Uterus (tissue), 4 donors: ENCODE measurements at places on chromosomes 4 and X. TPM values are rescaled to one million over a fixed set of nuclear protein-coding genes. Genes with fewer than 3 reads are reported as not detected.
A peak's percentile ranks its signal among the peaks of the same experiment; 100 is the strongest.

Gene YY2
- 0.26 TPM for total RNA-seq

DNA sequence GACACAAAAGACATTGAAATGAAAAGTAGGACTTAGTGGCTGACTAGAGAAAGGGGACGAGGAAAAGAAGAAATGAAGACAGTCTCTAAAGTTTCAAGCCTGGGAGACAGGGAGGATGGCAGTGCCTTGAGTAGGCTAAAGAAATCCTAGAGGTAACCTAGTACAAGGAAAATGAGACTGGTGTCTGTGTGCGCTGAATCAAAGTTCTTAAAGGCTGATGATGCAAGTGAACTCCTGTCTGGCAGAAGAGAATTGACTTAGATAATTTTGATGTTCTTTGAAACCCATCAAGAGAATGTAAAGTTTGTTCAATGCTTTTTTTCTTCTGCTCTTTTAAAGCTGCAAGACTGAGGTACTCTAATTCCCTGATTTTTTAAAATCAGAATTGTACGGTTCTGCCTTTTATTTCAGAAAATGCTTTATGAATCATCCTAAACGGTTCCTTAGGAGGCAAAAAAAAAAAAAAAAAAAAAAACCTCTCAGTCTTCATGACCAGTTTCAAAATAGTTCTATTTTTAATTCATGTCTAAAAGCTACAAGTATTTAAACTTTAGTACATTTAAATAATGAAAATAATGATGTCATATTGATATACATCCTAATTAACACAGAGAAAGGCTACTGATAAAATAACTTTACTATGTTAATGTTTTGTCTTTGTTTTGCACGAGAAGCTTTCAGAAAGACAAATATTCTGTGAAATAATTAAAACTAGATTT, 189.8 kb downstream of the PPP3CA start:
- H3K4me1 ChIP-seq, result no peaks in the 10 kb centered on the region
- DNase-seq, result no peak
- no peaks in the 10 kb centered on the region for H3K27me3 ChIP-seq
- H3K27ac ChIP-seq, result no peak overlapping the region

DNA sequence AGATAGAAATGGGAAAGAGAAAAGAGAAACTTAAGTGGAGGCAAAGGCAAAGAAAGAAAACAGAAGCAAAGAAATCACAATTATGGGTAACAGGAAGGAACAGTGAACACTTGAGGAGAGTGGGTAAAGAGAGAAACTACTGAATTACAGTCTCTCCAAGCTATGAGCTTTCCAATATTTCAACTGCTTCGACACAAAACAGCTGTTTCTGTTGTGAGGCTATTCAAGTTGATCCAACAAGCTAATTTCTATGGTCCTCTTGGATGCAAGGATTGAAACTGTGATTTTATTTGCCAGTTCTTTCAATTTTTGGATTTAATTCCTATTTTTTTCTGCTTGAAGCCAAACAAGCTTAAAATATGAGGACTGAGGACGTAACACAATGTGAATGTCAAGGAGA, 80.5 kb upstream of the ADGRA3 start:
- no peaks in the 10 kb centered on the region for H3K27me3 ChIP-seq
- no peak for DNase-seq
- H3K4me1 ChIP-seq, result no peaks in the 10 kb centered on the region
- H3K27ac ChIP-seq, result no peak overlapping the region

GRCh38 chr4:147117431-147117830, 171.8 kb upstream of the TTC29 start:
- DNase-seq, result peak; percentile 72
- no peaks in the 10 kb centered on the region for H3K36me3 ChIP-seq

- no peaks in the 10 kb centered on the region for H3K36me3 ChIP-seq
- H3K4me3 ChIP-seq, result no peak overlapping the region
- H3K4me1 ChIP-seq, result no peaks in the 10 kb centered on the region
- no peak overlapping the region for H3K27ac ChIP-seq
- no peak for DNase-seq
- H3K27me3 ChIP-seq, result no peaks in the 10 kb centered on the region
These were observed 118.5 kb upstream of the ANK2 start for GRCh38 chr4:112931001-112931400.

- DNase-seq, result no peak
- no peaks in the 10 kb centered on the region for H3K4me1 ChIP-seq
- no peak overlapping the region for H3K4me3 ChIP-seq
- no peaks in the 10 kb centered on the region for H3K36me3 ChIP-seq
- no peaks in the 10 kb centered on the region for H3K27me3 ChIP-seq
These were observed 55.7 kb downstream of the PPP2R2C start for GRCh38 chr4:6416518-6417286.

Gene CABS1
- not detected for total RNA-seq

Gene TIGD4
- total RNA-seq, result 3.9 TPM

GRCh38 chr4:181741513-181741912, 501.7 kb upstream of the TENM3 start:
- H3K4me3 ChIP-seq, result no peak overlapping the region
- H3K36me3 ChIP-seq, result no peaks in the 10 kb centered on the region
- no peaks in the 10 kb centered on the region for H3K4me1 ChIP-seq
- DNase-seq, result no peak
- no peaks in the 10 kb centered on the region for H3K27me3 ChIP-seq

GRCh38 chrX:13754765-13755164, 20.2 kb downstream of the OFD1 start:
- no peak overlapping the region for H3K4me3 ChIP-seq
- H3K27me3 ChIP-seq, result no peaks in the 10 kb centered on the region
- no peak for DNase-seq
- H3K4me1 ChIP-seq, result no peaks in the 10 kb centered on the region

- no peaks in the 10 kb centered on the region for H3K36me3 ChIP-seq
- no peak overlapping the region for H3K4me3 ChIP-seq
These were observed 347.2 kb upstream of the DDX53 start for GRCh38 chrX:22652596-22652995.

- no peaks in the 10 kb centered on the region for H3K4me1 ChIP-seq
- DNase-seq, result no peak
- H3K36me3 ChIP-seq, result no peaks in the 10 kb centered on the region
- H3K27ac ChIP-seq, result no peak overlapping the region
- H3K27me3 ChIP-seq, result no peaks in the 10 kb centered on the region
These were observed 598.7 kb upstream of the TECRL start for GRCh38 chr4:65007841-65008439.

DNA sequence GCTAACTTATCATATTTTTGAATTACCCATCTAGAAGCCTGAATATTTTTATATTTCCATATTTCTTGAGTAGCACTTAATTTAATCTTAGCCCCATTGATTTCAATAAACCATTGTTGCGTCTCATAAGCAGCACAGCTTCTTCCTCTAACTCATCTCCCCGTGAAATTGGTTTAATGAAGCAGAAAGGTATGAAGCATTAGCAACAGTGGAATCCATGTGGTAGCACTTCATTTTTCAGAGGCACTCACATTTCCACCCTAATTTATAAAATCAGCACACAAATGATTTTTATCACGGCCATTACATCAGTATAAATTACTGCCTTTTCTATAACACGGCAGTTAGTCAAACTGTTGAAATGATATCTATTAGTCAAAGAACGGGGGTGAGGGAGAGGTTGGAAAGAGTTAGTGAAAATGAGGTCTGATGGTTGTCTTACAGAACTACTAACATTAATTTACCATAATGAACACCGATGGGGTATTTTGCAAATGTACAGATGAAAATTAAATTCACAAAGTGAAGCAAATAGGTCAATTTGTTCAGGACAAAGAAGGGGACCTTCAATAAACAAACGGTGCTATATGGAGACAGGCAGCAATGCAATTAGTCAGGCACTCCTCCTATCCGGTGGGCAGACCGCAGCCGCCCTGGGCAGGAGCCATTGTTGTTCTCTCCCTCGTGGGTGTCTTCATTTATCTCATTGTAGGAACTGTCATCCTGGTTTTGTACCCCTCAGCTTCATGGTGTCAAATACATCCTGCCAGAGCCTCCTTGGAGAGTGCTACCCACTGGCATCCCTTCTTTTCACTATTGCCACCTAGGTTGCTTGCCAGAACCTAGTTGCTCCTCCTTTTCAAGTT, 205.7 kb downstream of the SOX3 start:
- no peak overlapping the region for H3K27ac ChIP-seq
- H3K4me3 ChIP-seq, result no peak overlapping the region
- H3K4me1 ChIP-seq, result no peaks in the 10 kb centered on the region
- no peaks in the 10 kb centered on the region for H3K27me3 ChIP-seq
- no peaks in the 10 kb centered on the region for H3K36me3 ChIP-seq

Gene PDGFRA
- total RNA-seq, result 233 TPM

DNA sequence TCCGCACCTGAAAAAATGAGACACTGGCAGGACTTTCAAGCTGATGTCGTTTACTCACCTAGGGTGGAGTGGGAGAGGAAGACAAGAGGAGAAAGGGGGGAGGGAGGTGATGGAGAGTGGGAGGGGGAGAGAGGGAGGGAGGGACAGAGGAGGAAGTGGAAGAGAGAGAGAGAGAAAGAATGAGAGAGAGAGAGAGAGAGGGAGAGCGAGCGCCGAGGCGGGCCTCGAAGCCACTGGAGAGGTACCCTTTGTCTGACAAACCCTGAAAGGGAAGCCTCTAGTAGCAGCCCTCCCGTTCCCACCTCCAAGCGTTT, 296 bp upstream of the ADGRL3 start:
- H3K27ac ChIP-seq, result peak overlapping the region; percentile 47
- peaks cover 15% of the 10 kb centered on the region for H3K27me3 ChIP-seq
- H3K36me3 ChIP-seq, result no peaks in the 10 kb centered on the region
- no peak overlapping the region for H3K4me3 ChIP-seq
- no peak for DNase-seq

- H3K36me3 ChIP-seq, result no peaks in the 10 kb centered on the region
- no peak for DNase-seq
- H3K27ac ChIP-seq, result no peak overlapping the region
- H3K27me3 ChIP-seq, result no peaks in the 10 kb centered on the region
- H3K4me3 ChIP-seq, result no peak overlapping the region
These were observed 152.1 kb downstream of the FMR1NB start for GRCh38 chrX:148133105-148133725.

DNA sequence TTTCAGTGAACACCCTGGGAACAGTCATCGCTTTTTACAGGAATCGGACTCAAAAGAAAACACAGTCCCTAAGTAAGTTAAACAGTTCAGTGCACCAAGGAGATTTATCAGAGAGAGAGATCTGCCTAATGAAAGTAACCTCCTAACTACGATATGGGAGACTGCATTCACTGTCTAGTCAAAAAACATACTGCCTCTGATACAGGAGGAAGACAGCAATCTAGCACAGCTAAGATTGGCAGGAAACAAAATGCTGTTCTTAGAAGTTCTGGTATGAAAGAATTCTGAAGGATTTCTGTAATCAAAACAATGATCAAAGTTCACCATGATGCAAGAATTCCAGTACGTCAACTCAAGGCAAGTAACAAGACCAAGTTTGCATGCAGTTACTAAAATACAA, 92.8 kb downstream of the MAML3 start:
- no peak overlapping the region for H3K4me3 ChIP-seq
- H3K36me3 ChIP-seq, result no peaks in the 10 kb centered on the region
- no peak overlapping the region for H3K27ac ChIP-seq
- no peak for DNase-seq
- no peaks in the 10 kb centered on the region for H3K4me1 ChIP-seq

GRCh38 chr4:89573656-89574055, 263.3 kb downstream of the SNCA start:
- no peaks in the 10 kb centered on the region for H3K4me1 ChIP-seq
- no peaks in the 10 kb centered on the region for H3K36me3 ChIP-seq
- no peak for DNase-seq
- H3K4me3 ChIP-seq, result no peak overlapping the region

DNA sequence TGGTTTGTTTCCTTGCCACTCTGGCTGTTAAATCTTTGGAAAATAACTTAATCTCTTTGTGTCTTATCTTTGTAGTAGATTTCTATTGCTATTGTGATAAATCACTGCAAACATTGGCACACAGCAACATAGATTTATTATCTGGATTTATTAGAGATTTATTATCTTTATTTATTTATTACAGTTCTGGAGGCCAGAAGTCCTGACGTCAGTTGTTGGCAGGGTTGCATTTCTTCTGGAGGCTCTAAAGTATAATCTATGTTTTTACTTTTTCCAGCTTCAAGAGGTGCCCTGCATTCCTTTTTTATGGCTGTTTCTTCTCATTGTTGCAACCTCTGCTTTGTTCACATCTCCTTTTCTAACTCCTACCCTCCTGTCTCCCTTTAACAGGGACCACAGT, 542.8 kb downstream of the GRXCR1 start:
- no peaks in the 10 kb centered on the region for H3K4me1 ChIP-seq
- H3K27ac ChIP-seq, result no peak overlapping the region
- no peaks in the 10 kb centered on the region for H3K36me3 ChIP-seq
- no peak overlapping the region for H3K4me3 ChIP-seq
- no peak for DNase-seq
- H3K27me3 ChIP-seq, result no peaks in the 10 kb centered on the region
